ENCODE measurements at places on chromosomes 7 and 10.

- DNase-seq = no peak
Measured at GRCh38 chr10:125343118-125343925, 183.0 kb upstream of the CTBP2 start.

GRCh38 chr7:50553973-50554372, 11.2 kb downstream of the DDC start:
- no peak for DNase-seq

GRCh38 chr10:94411304-94411703, 9.0 kb downstream of the TBC1D12 start:
- DNase-seq = no peak

DNA sequence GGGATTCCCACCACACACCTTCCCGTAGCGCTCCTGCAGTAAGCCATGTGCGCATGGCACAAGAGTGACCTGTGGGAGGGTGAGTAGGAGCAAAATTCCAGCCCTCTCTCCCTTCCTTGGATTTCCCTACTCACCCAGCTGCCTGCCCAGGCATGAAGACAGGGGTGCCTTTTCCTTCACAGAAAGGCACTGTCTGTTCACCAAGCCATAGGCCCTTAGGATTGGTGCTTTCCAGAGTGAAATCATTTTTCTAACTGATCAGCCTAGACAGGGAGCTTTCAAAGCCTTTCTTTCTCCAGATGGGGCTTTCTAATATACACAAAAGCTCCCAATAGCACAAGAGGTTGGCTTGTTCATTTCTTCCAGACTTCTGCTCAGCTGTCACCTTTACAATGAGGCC, 79.7 kb downstream of the CTTNBP2 start:
- DNase-seq = no peak

GRCh38 chr7:155741805-155742204, 70.5 kb downstream of the SHH start:
- no peak for DNase-seq

DNA sequence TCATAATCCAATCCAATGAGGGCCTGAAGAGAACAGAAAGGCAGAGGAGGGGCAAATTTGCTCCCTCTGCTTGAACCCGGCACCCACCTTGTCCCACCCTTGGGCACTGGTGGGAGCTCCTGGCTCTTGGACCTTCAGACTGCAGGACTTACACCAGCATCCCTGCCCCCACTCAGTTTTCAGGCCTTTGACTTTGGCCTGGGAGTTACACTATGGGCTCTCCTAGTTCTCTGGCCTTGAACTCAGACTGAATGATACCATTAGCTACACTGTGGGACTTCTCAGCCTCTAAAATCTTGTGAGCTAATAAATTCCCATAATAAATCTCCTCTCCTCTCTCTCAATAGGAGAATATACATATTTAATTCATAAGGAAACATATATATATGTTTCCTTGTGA, 114.4 kb downstream of the AHR start:
- DNase-seq = no peak
